GM23248 (cell line): ENCODE measurements at places on chromosomes 1 and 21. TPM values are rescaled to one million over a fixed set of nuclear protein-coding genes. Genes with fewer than 3 reads are reported as not detected.

- no peak for DNase-seq
These were observed 35.8 kb upstream of the C1orf105 start for GRCh38 chr1:172384656-172385055.

Gene GCSAML
- polyA plus RNA-seq: not detected in 2 replicates

Gene CLCA4
- polyA plus RNA-seq: not detected in 2 replicates

- DNase-seq: no peak
These were observed 93.4 kb upstream of the KCNE2 start for GRCh38 chr21:34270411-34270810.

DNA sequence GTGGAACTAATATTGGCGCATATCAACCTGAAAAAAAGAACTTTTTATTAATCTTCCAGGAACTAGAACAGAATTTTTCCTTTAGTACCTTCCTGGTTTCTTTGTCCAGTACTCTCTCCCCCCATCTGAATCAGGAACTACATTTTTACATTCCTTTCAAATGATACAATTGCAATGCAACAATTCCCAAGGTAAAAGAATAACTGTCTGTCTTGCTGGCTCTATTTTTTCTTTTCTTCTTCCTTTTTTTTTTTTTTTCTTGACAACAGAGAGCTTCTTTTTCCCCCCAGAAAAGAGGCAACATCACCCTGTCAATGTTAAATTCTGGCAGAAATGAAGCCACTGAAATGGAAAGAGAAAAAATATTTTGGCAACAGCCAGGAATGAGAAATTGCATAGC is 4.5 kb upstream of the CD101 start:
- peak; percentile 37 for DNase-seq

- no peak for DNase-seq
These were observed 96.1 kb upstream of the OLIG2 start for GRCh38 chr21:32929633-32930038.
